Epithelial cell of umbilical artery (primary cell): ENCODE measurements at places on chromosomes 7 and 10. TPM values are rescaled to one million over a fixed set of nuclear protein-coding genes. Genes with fewer than 3 reads are reported as not detected.

Gene CYP2E1
- 0.32 TPM in 1 of 2 replicates, not detected in the other for total RNA-seq

Gene MOGAT3
- not detected in 2 replicates for total RNA-seq

Gene SMO
- total RNA-seq: 6.5 and 9.4 TPM in 2 replicates

Gene CASD1
- 14.6 and 22.6 TPM in 2 replicates for total RNA-seq

Gene MGAM2
- total RNA-seq: not detected in 2 replicates

Gene CALML5
- not detected in 2 replicates for total RNA-seq

Gene PPP1R3C
- total RNA-seq: 1.9 and 5.9 TPM in 2 replicates

Gene CACNB2
- total RNA-seq: not detected in 2 replicates

Gene PTF1A
- total RNA-seq: not detected in 2 replicates

Gene EGR2
- total RNA-seq: 0.32 TPM in 1 of 2 replicates, not detected in the other

Gene ADRB1
- under 0.01 TPM in 2 replicates for total RNA-seq

Gene CLIP2
- total RNA-seq: 25.5 and 29.9 TPM in 2 replicates

Gene ATOH7
- total RNA-seq: 0.15 TPM in 1 of 2 replicates, not detected in the other

Gene TEX47
- not detected in 2 replicates for total RNA-seq

Gene ITGA8
- total RNA-seq: under 0.01 and 0.32 TPM in 2 replicates

Gene HPS6
- total RNA-seq: 35.4 and 36.6 TPM in 2 replicates

Gene SEMA3D
- 0.32 and 0.46 TPM in 2 replicates for total RNA-seq

Gene PNLIPRP3
- not detected in 2 replicates for total RNA-seq

Gene CELF2
- 4.5 and 5.5 TPM in 2 replicates for total RNA-seq

Gene ICA1
- 27.2 and 40.0 TPM in 2 replicates for total RNA-seq

Gene GIMAP8
- total RNA-seq: 77.3 and 104 TPM in 2 replicates

Gene CALML3
- total RNA-seq: not detected in 2 replicates

Gene PRR15
- total RNA-seq: 0.15 and 1.3 TPM in 2 replicates

Gene NOD1
- total RNA-seq: 17.9 and 19.2 TPM in 2 replicates

Gene STK31
- total RNA-seq: under 0.01 TPM in 1 of 2 replicates, not detected in the other

Gene SCART1
- total RNA-seq: 0.65 and 0.76 TPM in 2 replicates

Gene IPMK
- 7.1 and 7.9 TPM in 2 replicates for total RNA-seq

Gene TLL2
- under 0.01 TPM in 1 of 2 replicates, not detected in the other for total RNA-seq

Gene ADAM22
- total RNA-seq: 0.32 and 0.76 TPM in 2 replicates

Gene SRGN
- total RNA-seq: 914 and 1,102 TPM in 2 replicates

Gene APBB1IP
- not detected in 2 replicates for total RNA-seq

Gene TCAF2
- total RNA-seq: 3.6 and 8.4 TPM in 2 replicates

Gene NEUROD6
- not detected in 2 replicates for total RNA-seq

Gene NME8
- total RNA-seq: not detected in 2 replicates

Gene PRF1
- not detected in 2 replicates for total RNA-seq

Gene RGR
- total RNA-seq: not detected in 2 replicates
